DND-41 (cell line): ENCODE measurements at places on chromosomes 12 and 14.

DNA sequence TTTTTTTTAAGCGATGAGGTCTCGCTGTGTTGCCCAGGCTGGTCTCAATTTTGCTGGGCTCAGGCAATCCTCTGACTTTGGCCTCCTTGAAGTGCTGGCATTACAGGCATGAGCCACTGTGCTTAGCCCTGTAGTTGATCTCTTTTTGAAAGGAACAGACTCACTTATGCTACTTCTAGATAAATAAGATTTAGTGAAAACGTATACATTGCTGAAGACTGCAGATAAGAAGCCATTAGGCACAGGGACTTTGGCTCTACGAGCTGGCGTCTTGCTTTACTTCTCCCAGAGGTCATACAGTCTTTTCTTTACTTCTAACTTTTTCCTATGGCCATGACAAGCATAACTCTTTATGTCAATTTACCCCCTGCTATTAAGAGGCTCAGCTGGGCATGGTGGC, 9.4 kb downstream of the PTGR2 start:
- no peak for DNase-seq

DNA sequence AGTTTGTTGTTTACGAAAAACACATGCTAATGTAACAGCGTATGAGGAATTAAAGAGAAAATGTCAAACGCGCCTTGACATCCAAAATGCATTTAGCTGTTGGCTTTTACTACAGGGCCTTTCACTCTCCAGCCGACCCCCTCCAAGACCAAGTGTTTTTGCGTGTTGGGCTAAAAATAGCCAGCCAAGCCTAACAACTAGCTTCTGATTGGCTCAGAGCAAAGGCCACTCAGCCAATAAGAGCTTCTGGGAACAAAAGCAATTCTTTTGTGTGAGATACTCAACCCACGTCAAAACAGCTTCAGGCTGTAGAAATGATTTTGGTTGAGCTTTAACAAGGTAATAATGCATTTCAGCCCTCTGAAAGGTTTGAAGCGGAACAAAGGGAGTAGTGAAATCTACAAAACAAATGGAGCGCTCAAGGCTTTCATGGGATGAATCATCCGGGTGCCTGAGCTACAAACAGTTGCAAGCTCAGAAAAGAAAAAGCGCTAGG, 198.7 kb upstream of the DCN start:
- no peak for DNase-seq

- no peak for DNase-seq
Observed at GRCh38 chr12:65603438-65604351, 220.6 kb upstream of the HMGA2 start.

GRCh38 chr14:76884853-76885276, 58.7 kb downstream of the LRRC74A start:
- no peak for DNase-seq

GRCh38 chr14:105181549-105182295, 610 bp upstream of the NUDT14 start:
- DNase-seq, result no peak

GRCh38 chr14:55245657-55246268, 25.5 kb upstream of the FBXO34 start:
- peak; percentile 16 for DNase-seq

- DNase-seq, result no peak
Observed at GRCh38 chr12:118274066-118274465, 98.6 kb downstream of the TAOK3 start.
